ENCODE measurements at places on chromosomes 1 and 21. TPM values are rescaled to one million over a fixed set of nuclear protein-coding genes. Genes with fewer than 3 reads are reported as not detected.

Gene TNNT2
- not detected for total RNA-seq

Gene HSD11B1
- 23.9 TPM for total RNA-seq

Gene OPTC
- not detected for total RNA-seq

DNA sequence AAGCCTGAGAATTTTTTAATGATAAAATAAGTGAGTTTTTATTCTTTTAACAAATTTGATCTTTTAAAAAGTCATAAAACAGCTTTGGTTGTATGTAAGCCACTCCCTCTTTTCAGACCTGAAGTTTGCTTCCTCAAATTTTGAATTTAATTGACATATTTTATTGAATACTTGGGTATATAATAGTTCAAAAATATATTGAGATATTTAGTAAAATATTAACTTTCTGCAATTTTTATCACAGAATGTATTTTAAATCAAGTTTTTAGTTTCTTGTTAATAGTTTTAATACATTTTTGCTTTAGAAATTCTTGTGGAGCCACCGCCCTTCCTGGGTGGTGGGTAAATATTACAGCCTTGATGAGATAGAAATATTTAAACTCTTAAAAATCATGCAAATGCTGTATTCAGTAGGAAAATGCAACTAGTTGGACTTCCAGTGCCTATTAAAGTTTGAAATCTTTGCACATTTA is 867 bp downstream of the PTPRC start:
- peak overlapping the region; percentile 98 for H3K27ac ChIP-seq
- peak overlapping the region; percentile 89 for H3K4me3 ChIP-seq
- peaks cover 40% of the 10 kb centered on the region for H3K36me3 ChIP-seq
- peaks cover 44% of the 10 kb centered on the region for H3K4me1 ChIP-seq
- DNase-seq: no peak

Gene AIRE
- not detected for total RNA-seq

GRCh38 chr21:43313939-43314405 is 113.0 kb downstream of the SIK1 start:
- no peaks in the 10 kb centered on the region for H3K4me1 ChIP-seq
- no peak for DNase-seq
- no peaks in the 10 kb centered on the region for H3K36me3 ChIP-seq

Gene HSD3B2
- not detected for total RNA-seq

GRCh38 chr1:21963477-21964217 is 13.2 kb upstream of the CELA3B start:
- H3K4me1 ChIP-seq: peaks cover 2% of the 10 kb centered on the region
- no peaks in the 10 kb centered on the region for H3K36me3 ChIP-seq
- DNase-seq: peak; percentile 90
- H3K27ac ChIP-seq: peak overlapping the region; percentile 18

DNA sequence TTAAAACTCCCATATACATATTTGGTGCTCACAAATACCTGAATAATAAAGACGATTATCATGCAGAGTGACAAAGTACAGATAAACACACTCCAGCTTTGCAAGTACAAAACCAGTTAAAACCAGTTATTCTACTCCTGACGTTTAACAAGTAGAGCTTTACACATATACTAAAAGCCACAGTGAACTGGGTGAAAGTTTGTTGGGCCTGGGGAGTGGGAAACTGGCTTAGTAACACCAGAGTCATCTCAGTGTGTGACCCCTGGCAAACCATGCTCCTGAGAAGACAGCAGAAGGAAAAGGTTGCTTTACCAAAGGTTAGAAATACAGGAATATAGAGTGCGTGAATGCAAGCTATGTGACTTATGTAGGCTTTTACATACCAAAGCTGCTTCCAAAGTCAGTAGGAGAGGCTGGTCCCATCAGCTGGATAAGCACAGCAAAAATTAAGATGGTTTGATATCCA is 148.1 kb downstream of the NRIP1 start:
- H3K27me3 ChIP-seq: no peaks in the 10 kb centered on the region
- DNase-seq: no peak
- H3K36me3 ChIP-seq: no peaks in the 10 kb centered on the region
